ENCODE measurements at places on chromosomes 2 and 18.

GRCh38 chr2:233972941-233973575 lies 55.9 kb downstream of the TRPM8 start:
- DNase-seq = no peak

DNA sequence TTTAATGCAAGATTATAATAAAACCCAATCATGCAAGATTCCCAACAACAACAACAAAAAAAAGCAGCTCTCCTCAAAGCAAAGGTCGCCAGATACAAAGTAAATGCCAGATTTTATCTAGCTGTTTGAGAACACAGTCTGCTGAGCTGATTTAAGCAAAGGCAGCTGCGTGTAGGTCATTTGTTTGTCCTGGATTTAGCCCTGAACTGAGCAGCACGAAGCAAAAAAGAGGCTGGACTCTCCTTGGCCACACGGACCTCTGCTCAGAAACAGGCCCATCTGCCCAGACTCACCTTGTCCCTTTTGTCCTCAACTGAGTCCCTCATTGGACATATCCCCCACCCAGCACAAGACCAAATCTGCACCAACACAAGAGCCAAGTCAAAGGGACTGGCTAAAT lies 91.5 kb downstream of the PID1 start:
- no peak for DNase-seq

DNA sequence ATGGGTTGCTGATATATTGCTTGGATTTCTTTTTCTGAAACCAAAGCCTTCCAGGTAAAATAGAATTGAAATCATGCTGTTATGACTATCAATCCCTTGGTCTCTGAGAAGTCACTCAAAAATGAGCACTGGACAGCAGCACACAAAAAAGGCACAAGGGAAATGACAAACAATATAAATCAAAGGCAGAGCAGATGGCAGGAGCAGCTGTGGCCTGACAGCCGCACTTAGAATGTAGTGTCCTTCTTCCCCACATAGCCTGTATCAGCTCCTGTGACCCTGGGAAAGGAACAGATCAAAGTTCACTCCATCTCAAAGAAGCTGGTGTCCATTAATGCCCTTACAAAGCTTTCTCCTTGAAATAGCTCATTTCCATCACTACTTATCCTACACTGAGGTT lies 326.7 kb downstream of the SUCLG1 start:
- DNase-seq = no peak

DNA sequence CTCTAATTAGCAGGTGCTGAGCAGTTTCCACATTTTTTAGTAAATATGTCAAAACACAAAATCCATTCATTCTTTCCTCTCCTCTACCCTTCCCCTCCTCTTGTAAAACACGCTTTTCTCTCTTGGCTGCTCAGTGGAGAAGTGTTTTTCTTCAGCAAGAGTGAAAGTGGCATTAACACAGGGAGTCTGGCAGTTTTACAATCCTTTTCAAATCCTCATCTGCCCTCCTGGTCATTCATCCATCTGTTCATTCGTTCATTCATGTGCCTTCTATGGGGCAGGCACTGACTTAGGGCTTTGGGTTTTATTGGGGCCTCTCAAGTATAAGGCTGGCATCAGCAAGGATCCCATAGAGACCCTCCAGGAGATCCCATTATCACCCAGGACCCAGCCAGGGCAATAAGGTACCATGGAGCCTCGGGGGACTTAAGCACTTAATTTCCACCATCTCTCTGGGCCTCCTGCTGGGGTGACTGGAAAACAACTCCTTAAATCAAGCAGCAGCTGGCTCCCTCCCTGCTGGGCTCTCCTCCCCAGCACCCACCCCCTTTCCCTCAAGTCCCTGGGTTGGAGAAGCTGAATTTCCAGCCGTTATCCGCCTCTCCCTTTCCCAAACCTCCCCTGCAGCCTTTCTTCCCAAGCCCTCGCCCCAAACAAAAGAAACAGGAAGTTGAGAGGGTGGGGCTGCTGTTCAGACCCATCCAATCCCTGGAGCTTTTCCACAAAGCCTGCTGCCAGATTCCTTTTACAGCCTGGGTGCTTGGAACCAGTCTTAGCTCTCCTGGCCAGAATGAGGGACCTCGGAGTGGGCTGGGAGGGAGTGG lies 32.6 kb downstream of the MARCHF4 start:
- peak; percentile 72 for DNase-seq

GRCh38 chr18:26657631-26658581 lies 109.6 kb upstream of the KCTD1 start:
- DNase-seq = no peak

DNA sequence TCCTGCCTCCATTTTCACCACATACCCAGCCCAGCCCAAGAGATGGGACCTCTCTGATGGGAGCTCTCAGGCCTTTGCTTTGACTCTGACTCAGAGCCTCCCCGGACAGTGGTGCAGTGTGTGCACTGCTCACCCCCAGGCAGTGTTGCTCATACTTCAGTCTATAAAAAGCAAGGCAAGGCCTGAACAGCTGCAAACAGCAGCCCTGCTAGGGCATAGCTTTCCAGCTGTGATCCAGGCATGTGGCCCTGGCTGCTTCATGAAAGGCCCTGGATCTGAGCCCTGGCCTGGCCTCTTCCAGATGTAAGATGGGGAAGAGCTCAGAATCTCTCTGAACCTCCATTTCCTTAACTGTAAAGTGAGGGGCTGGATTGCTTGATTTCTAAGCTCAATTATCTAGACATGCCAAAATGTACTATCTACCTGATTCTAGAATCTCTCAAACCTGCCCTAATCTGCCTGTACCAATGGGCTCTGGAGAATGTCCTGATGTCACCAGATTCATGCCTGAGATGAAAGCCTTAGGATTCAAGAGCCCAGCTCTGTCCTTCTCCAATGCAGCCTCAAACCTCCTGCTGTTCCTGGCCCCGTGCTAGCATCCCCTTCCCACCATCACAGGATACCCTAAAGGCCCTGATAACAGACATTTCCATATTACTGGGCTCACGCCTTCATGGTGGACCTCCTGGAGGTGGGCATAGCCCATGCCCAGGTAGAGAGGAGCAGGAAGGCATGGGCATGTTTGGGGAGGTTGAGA lies 206.9 kb downstream of the ARL4C start:
- DNase-seq = peak; percentile 72

- no peak for DNase-seq
Measured at GRCh38 chr2:208698114-208698513, 291.5 kb downstream of the PTH2R start.

GRCh38 chr2:193382583-193382982 lies 1187.8 kb upstream of the TMEFF2 start:
- no peak for DNase-seq

GRCh38 chr2:7860693-7861092 lies 821.2 kb upstream of the ID2 start:
- no peak for DNase-seq

DNA sequence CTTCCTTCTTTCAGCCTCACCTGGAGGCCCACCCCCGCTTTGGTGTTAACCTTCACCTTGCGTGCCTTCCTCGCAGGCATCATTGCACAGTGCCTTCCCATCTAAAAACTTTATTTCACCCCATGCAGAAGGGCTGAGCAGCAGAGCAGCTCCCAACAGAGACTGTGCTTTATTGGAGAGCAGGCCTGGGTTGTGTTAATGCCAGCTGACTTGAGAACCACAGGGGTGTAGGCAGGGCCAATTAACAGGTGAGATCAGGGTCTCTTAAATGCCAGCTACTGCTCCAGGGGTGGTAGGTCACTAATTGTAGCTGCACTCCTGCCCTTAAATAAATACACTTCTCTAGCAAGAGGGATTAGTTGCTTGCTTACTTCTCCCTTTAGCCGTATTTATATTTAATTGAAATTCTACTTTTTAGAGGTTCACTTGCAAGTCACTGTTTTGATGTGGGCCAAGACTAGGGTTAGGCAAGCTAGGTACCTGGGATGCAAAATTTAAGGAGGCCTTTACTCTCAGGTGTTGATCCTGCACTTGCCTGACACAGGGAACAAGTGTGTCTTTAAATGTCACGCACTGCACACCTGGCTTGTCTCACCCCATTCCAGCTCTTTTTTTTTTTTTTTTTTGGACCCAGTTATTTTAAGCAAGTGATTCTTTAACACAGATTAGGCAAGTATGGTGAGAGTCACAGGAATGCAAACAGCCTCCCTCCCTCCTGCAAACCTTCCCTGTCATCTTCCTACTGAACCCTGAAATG lies 54.5 kb downstream of the LYPD1 start:
- no peak for DNase-seq

- no peak for DNase-seq
Measured at GRCh38 chr2:172436889-172437288, 9.5 kb downstream of the ITGA6 start.
